Stimulated activated CD4-positive, alpha-beta T cell treated with anti-CD3 and anti-CD28 coated beads, TNF-alpha, amount 100 ng/mL, for 4 hours (primary cell): ENCODE measurements at places on chromosomes 12 and 14.

- peak; percentile 65 for DNase-seq
Measured at GRCh38 chr14:77053046-77053841, 24.7 kb upstream of the IRF2BPL start.

DNA sequence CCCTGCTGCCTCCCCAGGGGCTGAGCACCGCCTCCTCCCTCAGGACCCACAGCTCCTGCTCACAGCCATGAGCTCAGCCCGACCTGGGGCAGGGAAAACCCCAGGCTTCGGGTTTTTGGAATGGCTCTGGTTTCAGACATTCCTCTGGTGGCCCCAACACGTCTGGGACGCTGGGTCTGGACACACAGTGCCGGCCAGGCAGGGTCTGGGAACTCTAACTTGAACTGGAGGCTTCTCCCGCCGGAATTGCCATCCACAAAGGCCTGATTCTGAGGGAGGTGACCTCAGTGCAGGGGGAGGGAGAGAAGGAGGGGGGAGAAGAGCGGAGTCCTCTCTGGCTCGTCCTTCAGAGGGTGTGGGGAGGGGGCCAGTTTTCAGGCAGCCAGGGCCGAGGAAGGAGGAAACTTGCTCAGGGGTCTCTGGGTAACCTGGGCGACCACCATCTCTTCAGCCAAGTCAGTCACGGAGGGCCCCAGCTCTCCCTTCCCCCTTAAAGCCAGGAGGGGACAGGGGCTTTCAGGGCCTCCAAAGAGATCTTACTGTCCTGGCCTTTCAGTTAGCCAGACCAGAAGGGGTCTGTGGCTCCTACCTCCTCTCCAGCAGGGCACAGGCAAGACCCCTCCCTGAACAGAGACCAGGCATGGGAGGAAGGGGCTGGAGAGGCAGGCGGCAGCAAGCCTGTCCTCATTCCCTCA is 19.4 kb downstream of the NCKAP5L start:
- DNase-seq: no peak

GRCh38 chr14:51368721-51369163 is 128.7 kb downstream of the TMX1 start:
- DNase-seq: no peak

- no peak for DNase-seq
Measured at GRCh38 chr14:98847521-98848468, 424.2 kb downstream of the BCL11B start.

- DNase-seq: no peak
Measured at GRCh38 chr12:132658149-132658894, 28.8 kb downstream of the POLE start.

DNA sequence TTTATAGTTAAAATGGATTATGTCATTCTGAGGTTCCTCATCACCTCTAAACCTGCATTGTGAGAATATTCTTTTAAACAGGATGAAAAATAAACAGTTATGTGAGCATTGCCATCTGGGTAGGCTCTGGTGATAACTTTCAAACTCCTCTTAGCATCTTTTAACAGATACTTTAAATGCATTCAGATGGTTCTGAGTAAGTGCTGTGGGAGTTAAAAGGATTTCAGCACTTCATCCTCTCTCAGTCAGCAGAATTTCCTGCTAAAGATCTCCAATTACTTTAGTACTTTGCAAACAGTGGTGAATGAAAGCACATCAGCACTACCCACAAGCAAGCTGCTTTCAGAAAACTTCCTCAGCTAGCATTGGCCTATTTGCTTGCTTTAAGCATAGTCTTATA is 59.3 kb upstream of the TMTC1 start:
- DNase-seq: no peak

- no peak for DNase-seq
Measured at GRCh38 chr12:64876388-64877071, 52.1 kb downstream of the TBC1D30 start.

DNA sequence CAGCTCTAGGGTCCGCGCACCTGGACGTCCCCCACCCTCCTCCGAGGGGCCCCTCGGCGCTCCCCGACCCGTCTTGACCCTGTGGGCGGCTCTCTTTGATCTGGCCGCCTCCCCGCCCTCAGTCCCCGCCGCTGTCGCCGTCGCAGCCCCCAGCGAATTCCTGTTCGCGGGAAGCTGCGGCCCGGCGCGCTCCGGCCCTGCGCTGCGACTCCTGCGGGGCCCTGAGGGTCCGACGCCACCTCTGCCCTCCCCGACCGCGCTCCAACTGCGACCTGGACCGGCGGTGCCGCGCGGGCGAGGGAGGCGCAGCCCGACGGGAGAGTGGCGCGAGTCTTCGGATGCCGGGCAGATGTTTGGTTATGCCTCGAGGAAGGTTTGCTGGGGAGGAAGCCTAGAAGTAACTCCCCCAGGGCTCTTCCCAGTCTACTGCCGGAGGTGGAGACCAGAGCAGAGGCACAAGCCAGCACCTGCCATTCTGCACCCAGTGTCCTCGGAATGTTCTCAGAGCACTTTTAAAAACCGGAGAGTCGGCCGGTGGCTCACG is 440 bp upstream of the ISM2 start:
- DNase-seq: no peak

DNA sequence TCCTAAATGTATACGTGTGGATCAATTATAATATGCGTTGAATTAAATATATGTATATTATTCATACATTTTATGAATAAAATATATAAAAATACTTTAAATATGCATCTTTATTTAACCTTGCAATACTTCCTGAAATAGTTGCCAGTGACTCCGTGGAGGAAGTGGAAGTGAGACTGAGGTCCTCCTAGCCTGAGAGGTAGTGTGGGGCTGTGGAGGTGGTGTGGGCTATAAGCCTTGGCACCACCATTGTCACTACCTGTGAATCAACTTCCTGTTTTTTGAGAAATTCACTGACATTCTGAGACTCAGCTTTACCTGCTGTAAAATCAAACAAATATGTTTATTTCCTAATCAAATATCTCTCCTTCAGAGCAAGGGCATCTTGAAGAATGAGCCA is 514.2 kb downstream of the VRK1 start:
- no peak for DNase-seq

DNA sequence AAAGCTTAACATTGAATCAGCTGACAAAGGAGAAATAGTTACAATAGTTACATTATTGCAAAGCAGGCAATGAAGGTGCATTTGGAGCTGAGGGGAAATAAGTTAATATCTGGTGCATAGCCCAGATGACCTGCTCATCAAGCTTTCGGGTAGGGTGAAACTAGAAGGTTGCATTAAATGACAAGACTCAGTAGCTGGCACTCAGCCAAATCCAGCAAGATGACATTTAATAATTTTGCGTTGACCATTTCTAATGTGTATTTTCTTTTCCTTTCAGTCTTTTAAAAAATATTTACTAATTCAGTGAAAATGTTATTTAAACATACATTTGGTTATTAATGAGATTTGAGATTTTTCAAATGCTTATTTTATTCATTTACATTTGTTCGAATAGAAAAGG is 188.6 kb downstream of the SLC5A8 start:
- DNase-seq: no peak

DNA sequence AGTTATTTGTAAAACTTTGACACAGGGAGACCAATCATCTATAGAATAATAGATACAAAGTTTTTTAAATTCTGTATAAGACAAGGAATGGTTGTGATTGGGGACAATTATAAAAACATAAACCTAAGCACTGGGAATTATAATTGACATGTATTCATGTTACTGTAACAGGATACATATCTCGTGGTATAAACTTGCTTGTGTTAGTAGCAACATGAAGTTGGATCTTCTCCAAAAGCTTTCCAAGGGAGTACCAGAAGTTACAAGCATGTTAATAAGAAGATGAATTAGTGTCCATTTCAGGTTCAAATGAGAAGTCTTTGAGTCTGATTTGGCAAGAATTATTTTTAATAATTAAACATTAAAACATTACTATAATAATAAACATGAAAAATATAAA is 42.2 kb downstream of the CDKL1 start:
- no peak for DNase-seq

DNA sequence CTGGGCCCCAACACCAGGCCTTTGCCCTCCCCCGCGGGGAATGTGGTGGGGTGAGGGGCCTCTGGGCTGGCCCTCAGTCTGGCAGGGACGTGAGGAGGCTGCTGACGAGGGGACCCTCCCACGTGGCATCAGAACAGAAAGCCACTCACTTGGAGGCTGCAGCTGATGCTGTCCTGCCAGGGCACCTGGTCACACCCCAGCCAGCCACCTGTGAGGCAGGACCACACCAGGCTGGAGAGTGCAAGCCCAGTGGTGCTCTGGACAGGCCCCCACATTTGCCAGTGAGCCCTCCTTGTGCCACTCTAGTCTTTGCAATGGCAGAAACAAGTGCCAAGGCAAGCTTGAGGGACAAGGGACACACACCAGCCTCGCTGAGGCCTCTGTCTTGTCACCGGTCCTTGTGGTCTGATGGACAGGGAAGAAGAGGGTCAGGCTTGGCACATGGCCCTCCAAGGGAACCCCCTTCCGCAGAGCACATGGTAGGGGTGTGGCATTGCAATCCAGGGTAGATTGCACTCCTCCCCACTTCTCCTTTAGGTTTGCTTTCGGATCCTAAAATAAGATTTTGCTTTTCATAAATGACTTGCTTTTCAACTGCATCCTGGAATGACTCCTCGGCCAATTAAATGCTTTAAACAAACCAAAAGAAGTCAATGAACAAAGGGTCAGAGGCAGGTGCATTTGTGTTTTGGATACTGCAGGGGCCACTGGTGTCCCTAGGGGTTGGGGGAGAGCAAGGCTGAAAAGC is 53.7 kb downstream of the CCDC88C start:
- no peak for DNase-seq

DNA sequence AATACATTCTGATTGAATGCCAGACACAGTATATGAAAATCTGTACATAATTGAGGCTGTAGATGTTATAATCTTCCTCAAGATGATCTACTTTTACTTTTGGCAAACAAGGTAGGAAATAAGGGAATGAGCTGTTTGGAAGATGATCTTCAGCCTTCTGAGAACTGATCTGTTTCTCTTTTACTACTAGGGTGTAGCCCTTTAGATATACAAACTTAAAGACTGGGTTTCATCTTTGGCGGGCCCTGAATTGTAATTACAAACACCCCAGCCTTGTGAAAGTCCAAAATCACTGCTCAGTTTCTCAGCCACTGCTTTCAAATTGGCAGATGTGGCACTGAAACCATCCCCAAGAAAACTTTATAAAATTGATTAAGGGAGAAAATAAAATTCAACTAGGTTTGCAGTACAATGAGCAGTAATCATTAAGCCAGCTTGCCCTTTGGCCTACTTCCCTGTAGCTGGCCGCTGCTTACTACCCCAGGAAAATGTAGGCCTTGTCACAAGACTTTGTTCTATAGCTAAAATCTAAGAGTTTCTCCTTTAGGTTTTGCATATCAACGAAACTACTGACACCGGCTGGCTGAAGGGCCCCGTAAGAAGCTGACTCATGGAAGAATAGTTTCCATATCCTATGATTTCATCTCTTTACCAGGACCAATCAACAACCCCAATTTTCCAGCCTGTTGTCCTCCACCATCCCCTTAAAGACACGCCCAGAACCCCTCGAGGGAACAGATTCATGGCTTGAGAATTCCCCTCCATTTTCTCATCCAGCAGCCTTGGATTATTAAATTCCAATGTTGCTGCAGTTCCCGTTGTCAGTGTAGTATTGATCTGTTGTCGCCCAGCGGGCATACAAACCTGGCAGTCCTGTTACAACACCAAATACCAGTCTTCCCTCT is 210.8 kb downstream of the PCNX1 start:
- no peak for DNase-seq

DNA sequence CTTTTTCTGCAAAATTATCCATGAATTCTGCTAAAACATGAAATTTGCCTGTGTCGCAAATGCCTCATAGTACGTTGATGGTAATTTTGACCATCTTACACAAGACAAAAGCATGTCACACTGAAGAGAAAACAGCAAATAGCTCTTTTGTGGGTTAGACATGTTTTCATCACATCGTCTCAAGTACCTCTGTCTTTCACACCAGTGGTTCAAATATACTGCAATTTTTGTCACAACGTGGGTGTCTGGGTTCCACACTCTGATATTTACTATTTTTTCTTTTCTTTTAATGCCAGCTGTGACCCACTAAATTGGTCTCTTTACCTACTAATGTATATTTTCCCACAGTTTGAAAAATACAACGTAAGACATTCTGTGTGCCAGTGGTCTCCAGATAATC is 10.4 kb downstream of the KLRB1 start:
- no peak for DNase-seq

- no peak for DNase-seq
Measured at GRCh38 chr12:75744607-75745256, 233.3 kb upstream of the KRR1 start.

- DNase-seq: no peak
Measured at GRCh38 chr12:26704684-26705460, 128.1 kb downstream of the ITPR2 start.

DNA sequence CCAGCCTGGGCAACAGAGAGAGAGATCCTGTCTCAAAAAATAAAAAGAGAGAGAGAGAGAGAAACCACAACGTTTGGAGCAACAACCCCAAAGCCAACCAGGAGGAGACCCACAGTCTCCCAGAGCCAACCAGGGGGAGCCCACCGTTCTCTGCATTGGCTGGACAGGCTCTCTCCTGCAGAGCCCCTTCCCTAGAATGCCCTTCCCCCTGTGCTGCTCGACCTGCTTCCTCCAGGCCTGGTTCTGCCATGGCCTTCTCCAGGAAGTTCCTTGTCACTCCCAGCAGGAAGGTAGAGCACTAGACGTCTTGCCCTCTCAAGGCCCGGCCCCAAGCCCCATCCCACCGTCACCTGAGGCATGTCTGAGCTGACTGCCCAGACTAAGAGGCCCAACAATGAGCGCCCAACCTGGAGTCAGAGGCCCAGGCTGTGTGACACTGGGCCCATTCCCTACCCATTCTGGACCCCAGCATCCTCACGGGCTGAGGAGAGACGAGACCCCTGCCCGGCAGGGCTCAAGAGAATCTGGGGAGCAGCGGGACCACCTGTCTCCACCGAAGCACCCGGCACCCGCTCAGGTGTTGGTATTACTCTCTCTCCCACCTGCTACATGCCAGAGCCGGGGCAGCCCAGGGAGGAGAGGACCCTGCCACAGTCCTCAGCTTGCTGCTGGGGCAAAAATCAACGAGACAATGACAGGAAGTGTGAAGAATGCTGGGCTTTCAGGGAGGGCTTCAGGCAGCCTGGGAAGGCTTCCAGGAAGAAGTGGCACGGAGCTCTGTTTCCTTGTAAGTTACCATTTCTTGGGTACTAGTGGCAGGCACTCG is 61.2 kb downstream of the DIO3 start:
- DNase-seq: no peak

DNA sequence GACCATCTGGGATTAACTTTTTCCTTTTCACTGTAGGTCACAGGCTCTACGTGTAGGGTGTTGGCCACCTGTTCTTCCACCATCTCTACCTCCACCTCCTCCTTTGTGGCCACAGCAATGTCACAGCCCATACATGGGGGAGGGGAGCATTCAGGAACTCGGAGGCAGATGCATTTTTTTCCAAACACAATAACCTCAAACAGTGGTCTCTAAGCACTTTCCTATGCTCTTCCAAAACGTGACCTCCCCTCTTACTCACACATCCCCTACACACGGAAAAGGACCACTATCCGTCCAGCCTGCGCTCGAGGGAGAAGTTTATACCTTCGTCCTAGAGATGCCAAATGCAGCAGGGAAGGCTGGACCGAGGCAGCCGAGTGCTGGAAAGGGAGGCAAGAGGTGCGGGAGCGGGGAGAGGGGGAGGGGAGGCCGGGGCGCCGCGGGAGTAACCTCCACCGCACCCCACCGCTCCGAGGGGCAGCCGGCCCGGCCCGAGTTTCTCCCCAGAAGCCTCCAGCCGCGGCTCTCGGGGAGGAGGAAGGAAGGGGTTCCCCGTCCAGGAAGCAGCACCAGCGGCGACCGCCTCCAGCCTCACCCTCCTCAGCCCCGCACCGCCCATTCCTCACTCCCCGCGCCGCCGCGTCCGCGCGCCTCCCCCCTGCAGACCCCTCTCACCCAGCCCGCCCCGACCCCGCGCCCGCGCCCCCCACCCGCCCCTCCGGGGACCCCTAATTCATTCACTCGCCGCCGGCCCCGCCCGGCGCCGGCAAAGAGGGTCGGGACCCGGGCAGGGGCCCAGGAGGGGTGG is 594 bp downstream of the KRAS start:
- DNase-seq: no peak
